Activated gamma-delta T cell treated with anti-CD3 and anti-CD28 coated beads, Interleukin-2, amount 50 U/mL, for 16 hours (primary cell): ENCODE measurements at places on chromosomes 3 and 15.

- no peak for DNase-seq
Measured at GRCh38 chr3:187850258-187850921, 105.1 kb upstream of the BCL6 start.

GRCh38 chr3:4807381-4808280, 171.6 kb upstream of the BHLHE40 start:
- DNase-seq, result no peak

GRCh38 chr3:178455946-178456345, 80.3 kb upstream of the KCNMB2 start:
- no peak for DNase-seq

DNA sequence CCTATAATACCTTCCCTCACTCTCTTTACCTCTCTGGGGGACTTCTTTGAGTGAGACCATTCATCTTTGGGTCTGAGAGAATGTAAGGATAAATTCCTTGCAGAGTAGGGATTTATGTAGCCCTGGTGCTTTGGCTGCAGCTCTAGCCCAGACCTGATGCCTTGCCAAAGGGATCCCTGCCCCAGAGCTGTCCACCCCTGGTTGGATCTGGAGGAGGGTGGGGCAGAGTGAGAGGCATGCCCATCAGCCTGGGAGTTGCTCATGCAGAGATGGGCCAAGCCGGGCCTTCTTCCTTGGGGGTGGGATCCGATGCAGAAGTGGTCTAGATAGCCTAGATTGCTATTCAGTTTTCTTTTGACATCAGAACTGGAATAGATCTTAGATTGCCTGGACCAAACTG, 31.5 kb downstream of the RTP1 start:
- no peak for DNase-seq

DNA sequence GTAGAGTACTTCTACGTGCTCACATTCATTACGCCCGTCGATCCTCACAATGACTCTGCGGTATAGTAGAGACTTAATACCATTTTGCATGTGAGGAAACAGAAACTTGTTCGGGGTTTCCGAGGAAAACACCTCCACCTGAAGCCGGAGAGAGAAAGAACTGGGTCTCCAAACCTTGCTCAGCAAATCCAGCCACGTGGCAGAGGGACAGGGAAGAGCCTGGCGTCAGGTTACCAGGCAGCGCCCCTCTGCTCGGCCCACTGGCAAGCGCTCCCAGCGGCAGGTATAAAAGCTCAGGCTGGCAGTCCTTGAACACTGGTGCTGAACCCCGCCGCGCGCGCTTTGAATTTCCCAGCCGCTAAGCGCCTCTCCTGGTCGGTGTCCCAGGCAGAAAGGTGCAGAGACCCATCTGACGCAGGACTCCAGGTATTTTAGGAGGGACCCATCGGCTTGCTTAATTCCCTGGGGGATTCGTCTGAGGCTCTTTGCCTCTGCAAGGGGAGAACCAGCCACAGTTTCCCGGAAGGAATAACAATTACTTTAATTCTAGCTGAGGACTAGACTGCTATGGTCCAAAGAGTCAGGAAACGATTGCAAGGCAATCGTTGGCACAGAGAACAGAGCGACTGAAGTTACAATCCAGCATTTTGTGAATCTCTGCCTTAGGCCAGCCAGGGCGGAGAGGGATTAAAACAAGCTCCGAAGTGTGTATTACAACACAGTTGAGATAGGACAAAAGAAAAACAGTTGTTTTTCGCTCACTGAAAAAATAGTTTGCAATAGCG, at the start of gene C2CD4A:
TSS of gene C2CD4A (plus strand) at position 315 of the 785 bp plus-strand sequence. CDS start 637 bp downstream, outside the sequence.
- DNase-seq, result peak; percentile 35
